Fibroblast of pulmonary artery (primary cell): ENCODE measurements at places on chromosomes 1 and 21.
A peak's percentile ranks its signal among the peaks of the same experiment; 100 is the strongest.

GRCh38 chr1:219565921-219566320 lies 47.0 kb downstream of the ZC3H11B start:
- DNase-seq = no peak

DNA sequence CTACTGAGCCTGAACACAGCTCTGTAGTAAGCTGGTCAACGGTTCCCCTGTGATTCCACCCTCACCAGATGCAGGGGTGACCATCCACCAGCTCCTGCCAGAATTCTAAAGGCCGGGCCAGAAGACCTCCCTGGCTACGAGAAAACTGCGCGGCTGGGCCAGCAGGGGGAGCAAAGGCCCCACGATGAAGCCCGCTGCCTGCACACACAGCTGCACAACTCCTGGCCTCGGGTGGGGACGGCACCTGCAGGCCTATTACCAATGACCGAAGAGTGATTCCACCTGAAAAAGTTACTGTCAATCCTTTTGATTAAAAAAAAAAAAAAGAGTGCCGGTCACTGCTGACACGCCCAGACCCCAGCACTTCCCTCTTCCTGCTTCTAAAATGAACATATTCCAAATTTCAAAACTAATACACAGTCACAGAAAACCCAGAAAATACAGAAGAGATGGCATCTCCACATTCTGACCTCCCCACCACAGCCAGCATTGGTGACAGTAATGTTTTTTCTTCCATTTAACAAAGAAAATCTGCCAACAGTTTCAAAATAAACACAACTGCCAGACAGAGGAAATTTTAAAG lies 49.8 kb upstream of the RIPK4 start:
- peak; percentile 63 for DNase-seq

DNA sequence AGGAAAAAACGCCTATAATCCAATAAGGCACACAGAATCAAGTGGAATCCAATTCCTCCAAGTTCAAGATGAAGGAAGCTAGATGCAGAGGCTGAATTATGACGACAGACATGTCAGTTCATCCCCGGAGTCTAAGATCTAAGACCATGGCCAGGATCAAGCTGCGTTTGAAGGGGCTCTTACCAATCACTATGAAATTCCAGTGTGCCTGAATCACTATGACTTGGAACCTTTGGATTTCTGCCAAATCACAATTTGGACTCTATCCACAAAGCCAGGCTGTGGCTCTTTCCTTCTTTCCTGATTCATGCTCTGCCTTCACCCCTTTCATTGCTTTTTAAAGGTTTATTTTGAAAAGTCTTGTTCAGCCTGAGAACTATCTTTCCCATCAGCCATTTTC lies 17.1 kb downstream of the OLIG2 start:
- peak; percentile 90 for DNase-seq

DNA sequence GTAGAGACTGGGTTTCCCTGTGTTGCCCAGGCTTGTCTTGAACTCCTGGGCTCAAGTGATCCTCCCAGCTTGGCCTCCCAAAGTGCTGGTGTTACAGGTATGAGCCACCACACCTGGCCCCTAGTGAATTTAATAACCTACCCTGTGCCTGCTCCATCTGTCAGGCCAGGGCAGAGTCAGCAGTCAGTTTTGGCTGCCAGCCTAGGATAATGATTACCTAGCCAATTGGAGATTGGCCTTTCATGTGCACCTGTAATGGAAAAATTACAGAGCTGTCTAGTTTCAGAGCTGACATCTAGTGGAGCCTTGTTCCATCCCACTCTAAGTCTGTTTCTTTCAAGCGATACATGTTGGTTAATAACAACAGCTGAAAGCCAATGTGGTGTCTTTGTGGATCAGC lies 92.0 kb downstream of the DIRAS3 start:
- DNase-seq = no peak

DNA sequence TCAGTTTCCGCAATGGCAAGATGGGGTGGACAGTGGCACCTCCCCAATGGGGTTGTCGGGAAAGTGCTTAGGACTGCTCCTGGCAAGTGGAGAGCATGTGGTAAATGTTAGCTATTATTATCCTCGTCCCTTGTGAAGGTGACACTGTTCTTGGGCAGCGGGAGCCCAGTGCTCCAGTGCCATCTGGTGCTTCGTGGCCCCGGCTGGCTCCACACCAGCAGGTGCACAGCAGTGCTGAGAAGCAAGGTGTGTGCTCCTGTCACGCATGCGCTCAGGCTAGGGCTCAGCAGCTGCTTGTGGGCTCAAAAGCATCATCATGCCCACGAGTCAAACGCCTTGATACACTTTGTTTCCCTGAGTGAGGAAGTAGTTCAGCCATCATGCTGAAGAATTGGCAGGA lies 24.9 kb upstream of the KCNC4 start:
- DNase-seq = no peak

GRCh38 chr1:119320100-119320499 lies 48.5 kb upstream of the HAO2 start:
- no peak for DNase-seq

GRCh38 chr1:169100208-169100607 lies 6.3 kb upstream of the ATP1B1 start:
- no peak for DNase-seq

DNA sequence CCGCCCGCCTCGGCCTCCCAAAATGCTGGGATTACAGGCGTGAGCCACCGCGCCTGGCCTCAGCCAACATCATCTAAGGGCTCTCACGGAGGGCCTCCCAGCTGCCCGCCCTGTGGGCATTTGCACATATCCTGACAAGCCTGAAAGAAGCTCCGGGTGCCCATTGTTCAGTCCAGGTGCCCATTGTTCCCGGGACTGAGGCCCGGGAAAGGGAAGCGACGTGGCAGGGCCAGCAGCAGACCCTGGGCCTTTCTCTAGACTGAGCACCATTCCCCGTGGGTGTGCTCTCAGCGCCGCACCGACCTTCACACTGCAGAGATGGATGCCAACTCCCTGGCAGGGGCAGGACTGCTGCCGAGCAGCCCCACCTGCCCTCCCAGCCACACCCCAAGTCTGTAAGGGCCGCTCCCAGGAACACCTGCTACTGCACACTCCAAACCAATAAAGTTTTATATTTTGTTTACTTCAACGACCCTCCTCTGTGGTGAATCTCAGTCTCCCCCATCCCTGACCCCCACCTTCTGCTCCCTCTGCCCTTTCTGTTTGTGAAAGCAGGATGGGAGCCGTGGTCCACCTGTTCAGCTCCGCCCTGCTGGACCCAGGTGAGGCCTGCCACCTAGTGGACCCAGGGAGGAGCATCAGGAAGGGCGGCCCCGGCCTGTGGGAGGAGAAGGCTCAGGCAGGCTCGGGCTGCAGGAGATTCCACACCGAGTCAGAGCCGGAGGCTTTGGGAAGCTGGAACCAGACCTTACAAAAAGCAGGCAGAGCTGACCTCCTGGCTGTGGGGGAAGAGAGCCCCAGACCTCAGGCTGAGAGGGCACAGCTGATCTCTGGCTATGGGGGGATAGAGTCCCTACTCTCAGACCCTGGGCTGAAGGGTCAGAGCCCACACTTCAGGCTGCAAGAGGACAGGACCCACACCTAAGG lies 1.1 kb upstream of the TMEM82 start:
- peak; percentile 75 for DNase-seq

DNA sequence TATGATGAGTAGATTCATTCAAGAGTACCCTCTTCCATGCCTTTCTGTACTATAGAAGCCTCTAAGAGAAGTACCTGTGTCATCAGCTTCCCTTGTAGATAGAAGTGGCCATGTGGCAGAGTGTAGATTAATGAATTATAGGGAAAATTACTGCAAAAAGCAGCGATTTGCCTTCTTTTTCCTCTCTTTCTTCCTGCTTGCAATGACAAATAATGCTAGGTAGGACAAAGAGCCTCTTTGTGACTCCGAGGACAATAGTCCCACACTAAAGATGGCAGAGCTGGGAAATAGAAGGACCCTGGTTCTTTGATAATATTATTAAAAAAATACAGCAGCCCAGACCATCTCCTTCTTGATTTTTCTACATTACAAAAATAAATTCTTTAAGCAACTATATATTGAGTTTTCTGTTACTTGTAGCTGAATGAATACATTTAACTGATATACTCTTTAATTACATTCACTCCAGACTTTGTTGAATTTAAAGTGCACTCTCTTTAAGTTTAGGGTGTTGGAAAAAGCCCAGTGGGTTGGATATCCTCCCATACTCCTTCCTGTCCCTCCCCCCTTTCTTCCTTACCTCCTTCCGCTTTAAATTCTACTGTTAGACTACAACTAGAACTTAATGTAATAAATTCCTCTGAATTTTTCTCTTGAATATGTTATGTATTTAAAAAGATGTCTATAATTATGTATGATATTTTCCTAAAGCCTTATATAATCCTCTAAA lies 198.2 kb upstream of the APP start:
- DNase-seq = no peak

DNA sequence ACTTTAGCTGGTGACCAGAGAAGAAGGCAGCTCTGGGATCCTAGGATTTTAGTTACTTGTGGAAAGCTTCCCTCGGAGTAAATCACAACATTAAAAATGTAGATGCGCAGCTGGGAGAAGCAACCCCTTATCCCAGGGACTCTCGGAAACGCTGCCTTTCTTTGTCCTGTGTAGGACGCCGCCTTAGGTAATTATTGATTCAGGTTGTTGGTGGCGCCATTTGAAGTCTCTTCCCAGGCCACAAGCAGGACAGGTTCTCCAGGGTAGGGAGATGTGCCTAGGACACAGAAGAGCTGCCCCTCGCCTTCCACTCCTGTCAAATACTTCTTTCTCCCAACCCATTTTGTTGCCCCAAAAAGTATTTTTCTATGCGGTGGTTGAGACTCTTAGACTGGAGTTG lies 10.3 kb downstream of the SLC37A1 start:
- no peak for DNase-seq

- DNase-seq = no peak
These were observed 3.6 kb downstream of the PAX7 start for GRCh38 chr1:18634276-18634675.

DNA sequence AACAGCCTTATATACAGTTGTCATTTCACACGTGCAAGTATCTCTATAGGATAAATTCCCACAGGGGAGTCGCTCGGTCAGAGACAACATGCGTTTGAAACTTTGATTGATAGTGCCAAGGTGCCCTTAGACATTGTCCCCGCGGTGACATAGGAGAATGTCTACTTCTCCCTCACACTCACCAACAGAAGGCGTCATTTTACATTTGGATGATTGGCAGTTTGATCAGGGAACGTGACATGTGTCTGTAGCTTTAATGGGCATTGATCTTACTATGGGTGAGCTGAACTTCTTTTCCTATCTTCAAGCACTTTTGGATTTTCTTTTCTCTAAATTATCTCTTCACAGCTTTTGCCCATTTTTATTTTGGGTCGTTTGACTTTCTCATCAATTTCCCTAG lies 42.6 kb upstream of the PAX7 start:
- DNase-seq = no peak

DNA sequence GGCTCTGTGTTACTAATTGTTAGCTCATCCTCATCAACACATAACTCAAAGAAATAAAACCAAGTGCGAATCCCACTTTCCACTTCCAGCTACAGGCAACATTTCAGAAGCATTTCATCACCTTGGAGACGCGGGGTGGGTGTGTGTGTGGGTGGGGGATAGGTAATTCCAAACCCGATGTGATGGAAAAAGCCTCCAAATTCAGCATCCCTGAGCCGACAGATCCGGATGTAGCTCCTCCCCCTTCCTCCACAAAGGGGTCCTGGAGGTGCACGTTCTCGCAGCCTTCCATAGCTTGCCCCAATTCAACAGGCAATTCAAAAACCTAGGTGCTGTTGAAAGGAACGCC lies 486 bp downstream of the HSPA13 start:
- DNase-seq = peak; percentile 14

DNA sequence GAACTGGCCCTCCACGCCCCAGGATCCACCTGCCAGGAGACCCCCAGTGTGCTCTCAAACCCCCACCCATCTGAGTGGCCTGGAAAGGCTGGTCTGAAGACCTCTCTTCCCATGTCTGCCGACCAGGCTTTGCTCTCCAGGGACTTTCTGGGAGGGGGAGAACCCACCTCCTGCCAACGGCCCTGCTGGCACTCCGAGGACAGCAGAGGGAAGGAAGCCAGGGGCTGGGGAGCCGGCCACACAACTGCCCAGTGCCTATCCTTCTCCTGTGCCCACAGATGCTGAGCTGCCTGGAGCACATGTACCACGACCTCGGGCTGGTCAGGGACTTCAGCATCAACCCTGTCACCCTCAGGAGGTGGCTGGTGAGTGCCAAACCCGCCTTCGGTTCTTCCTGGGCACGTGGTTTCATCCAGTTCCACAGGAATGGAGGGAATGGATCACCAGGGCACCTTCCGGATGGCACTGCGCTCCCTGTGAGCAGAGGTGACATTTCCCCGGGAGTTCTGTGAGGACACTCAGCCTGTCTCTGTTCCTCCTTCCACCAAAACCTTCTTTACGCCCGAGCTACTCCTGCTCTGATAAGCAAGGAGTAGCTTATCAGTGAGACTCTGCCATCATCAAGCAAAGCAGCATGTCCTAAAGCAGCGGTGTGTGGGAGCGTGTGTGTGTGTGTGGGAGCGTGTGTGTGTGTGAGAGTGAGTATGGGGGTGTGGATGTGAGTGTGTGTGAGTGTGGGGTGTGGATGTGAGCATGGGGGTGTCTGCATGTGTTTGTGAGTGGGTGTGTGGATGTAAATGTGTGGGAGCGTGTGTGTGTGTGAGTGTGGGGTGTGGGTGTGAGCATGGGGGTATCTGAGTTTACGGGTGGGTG lies 105.5 kb downstream of the PDE9A start:
- no peak for DNase-seq

GRCh38 chr1:62294261-62294660 lies 25.0 kb downstream of the KANK4 start:
- DNase-seq = no peak

DNA sequence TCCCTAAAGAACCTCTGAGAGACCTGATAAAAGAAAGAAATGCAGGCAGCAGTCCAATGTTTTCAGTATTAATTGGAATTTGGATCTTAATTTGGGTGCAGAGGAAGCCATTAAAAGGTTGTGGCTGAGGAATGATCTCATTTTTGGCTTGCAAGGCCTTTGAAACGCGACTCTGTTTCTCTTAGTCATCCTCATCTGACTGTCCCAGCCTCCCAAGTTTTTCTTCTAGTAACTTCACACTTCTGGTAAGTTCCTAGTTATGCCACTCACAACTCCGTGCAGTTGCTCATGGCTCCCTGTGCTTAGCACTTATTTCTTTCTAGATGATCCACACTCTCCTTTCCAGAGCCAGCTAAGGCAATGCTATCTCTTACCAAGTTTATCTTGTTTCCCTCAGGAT lies 147.4 kb upstream of the USP24 start:
- peak; percentile 63 for DNase-seq

DNA sequence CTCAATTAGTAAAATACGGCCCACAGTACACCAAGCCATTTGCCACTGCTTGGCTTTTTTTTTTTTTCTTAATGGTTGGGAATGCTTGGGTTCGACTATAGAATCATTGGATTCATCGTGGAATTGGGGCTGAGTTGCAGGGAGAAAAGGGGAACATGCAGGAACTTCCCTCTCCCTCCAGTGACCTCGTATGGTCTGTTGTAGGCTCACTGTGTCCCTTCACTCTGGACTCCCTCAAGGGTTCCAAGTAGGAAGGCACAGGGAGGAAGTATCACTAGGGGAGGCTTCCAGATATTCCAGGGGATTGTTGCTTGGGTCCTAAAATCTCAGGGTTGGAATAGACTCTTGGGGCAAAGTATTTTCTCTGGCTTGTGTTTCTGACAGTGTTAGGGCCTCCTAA lies 24.5 kb downstream of the PPFIA4 start:
- no peak for DNase-seq

- DNase-seq = no peak
These were observed 6.3 kb downstream of the PTBP2 start for GRCh38 chr1:96727860-96728259.
